HS-27A (cell line): ENCODE measurements at places on chromosomes 13 and 19.

DNA sequence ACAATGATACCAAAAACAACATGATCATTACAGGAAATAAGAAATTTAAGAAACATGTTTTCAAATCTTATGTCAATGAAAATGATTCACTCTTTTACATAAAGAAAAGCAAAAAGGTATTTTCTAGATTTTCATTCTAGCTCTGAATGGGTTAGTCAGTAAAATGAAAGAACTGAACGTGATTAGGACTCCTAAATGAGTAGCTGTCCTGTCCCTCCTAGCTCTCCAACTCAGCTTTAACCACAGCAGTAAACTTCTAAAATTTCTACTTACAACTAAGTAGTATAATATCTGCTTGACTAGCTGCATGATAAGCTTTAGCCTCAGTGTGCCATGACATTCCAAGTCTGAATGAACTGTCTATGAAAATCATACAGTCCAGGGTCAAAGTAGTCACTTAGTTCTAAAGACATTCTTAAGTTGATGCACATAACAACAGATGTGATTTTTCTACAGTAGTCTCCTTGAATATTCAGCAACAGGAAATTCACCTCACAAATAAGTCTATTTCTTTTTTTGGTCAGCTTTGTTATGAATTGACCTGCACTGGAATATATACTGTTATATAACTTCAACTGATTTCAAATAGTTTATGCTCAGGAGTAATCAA, 136.4 kb downstream of the MYCBP2 start:
- no peak for DNase-seq

DNA sequence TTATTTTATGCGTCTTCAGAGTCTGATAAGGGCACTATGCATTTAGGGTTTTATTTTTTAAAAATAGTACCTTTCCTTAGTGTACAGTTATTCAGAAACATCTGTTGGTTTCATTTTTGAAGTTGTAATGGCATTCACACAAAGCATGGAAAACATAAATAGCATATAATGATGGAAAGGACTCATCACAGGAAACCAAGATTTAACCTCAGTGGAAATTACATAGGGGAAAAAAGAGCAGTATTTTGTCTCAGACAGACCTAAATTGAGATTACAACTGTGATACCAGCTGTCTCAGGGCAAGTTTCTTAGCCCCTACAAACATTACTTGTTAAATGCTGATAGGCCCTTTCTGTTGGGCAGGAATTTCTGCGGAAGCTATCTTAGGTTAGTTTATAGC, 57.2 kb downstream of the NHLRC3 start:
- no peak for DNase-seq

DNA sequence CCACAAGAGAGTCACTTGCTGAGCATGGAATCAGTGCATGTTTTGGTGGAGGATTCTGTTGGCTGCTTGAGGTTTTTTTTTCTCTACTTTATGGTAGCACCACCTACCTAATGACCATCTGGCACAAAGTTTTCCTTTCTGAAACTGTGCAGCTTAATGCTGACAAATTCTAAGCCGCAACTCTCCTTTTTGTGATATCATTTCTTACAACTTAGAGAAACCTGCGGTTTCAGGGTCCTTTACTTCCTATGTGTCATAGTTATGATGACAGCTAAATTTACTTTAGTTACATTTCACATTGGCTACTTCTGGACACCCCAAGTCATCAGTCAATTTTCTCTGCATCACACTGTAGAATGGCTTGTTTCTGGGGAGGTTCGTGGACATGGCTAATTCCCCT, 115.4 kb upstream of the TMTC4 start:
- DNase-seq, result no peak

DNA sequence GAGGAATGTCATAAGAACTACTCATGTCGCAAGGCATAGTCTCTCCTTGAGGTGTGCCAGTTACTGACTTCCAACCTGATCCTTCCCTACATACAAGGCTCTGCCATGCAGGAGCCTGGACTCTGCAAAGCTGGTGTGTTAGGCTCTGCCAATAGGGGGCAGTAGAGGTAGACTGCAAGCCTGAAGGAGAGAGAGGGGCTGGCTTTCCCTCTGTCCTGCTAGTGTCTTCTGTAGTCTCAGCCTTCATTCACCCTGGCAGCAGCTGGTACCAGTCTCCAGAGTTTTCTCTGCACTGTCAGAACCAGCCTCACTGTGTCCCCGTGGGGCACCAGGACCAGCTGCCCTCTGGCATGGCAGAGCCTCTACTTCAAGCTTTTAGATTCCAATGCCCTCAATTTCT, 14.5 kb downstream of the SHISA2 start:
- no peak for DNase-seq
